ENCODE measurements at places on chromosomes 5 and 9. TPM values are rescaled to one million over a fixed set of nuclear protein-coding genes. Genes with fewer than 3 reads are reported as not detected.

FAM151B gene
- 39.8 TPM for total RNA-seq

GRCh38 chr5:539469-540070 lies 15.3 kb upstream of the SLC9A3 start:
- DNase-seq = no peak

- DNase-seq = no peak
Observed at GRCh38 chr5:39640552-39640951, 215.8 kb upstream of the DAB2 start.

G3BP1 gene
- 86.7 TPM for total RNA-seq

GRCh38 chr9:98314381-98315066 lies 59.1 kb upstream of the TBC1D2 start:
- DNase-seq = no peak

GRCh38 chr5:172725785-172726184 lies 45.2 kb downstream of the DUSP1 start:
- DNase-seq = no peak

MGAT4B gene
- 47.4 TPM for total RNA-seq

- no peak for DNase-seq
Observed at GRCh38 chr5:113343343-113343742, 91.4 kb downstream of the TSSK1B start.

FBP2 gene
- total RNA-seq = not detected

NDUFA8 gene
- total RNA-seq = 18.2 TPM

DNA sequence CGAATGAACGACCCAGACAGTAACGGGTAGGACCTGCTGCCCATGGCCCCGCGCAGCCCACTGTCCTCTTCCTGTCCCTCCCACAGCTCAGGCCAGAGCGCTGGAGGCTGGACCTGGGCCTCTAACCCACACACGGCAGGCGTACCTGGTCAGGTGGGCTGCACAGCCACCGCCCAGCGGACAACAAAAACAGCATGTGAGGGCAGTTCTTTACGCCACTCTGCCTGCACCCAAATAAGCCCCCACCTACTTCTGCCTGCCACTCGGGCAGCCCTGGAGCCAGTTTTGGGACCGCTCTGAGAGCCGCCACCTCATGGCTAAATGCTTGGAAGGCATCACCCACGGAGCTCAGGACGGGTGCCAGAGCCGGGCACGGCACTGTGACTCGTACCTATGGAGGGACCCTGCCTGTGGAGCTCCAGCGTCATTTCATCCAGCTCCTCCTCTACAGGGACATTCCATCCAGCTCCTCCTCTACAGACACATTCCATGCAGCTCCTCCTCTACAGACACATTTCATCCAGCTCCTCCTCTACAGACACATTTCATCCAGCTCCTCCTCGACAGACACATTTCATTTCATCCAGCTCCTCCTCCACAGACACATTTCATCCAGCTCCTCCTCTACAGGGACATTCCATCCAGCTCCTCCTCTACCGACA lies 18.9 kb downstream of the CLPTM1L start:
- DNase-seq = no peak

DNA sequence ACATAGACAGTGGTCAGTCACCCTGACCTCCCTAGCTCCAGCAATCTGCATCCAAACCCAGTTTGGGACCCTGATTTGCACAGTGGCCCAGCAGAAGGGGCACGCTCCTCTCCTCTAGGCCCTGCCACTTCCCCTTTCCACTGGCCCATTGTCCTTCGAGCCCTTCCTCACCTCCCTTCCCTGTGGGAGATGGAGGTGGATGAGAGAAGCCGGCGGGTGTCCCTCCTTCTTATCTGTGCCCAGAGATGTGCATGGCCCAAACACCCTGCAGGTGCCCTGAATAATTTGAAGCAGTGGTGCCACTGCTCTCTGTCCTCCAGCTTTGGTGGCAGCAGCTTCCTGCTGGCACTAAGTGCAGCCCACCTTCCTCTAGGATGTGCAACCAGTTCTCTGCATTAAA lies 140.0 kb downstream of the BARX1 start:
- DNase-seq = no peak

PKN3 gene
- total RNA-seq = 0.31 TPM

DNA sequence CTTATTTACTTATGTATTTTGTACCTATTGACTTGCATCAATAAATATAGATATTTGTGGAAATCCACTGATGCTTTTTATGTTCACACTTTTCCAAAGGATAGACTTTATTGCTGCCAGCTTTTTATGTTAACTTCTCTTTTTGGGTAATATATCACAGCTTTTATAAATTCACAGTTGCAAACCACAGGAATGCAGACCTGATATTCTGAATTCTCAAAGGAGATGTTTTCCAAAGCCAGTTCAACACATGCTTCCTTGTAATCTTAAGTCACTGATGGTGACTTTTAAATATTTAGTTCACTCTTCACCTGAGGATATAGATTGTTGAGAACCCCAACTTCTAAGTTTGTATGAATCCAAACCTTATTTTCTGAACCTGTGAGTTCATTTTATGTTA lies 223.4 kb upstream of the PRR16 start:
- DNase-seq = no peak

RUSC2 gene
- total RNA-seq = 51.2 TPM

DNA sequence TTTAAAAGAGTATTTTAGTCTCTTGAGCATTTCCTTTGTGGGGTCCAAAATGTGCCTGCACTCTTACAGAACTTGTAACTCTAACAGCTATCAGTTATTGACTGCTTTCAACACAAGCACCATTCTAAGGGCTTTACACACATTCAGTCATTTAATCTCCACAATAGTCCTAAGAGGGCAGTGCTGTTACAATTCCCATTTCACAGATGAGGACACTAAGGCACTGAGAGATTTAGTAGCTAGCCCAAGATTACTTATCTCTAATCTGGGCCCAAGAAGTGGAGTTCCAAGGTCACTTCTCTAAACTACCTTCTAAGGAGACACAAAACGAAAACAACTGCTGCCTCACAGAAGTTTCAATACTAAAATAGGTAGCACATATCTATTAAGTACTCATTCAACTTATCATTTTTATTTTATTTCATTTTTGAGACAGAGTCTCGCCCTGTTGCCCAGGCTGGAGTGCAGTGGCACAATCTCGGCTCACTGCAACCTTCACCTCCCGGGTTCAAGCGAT lies 275.2 kb downstream of the CWC27 start:
- DNase-seq = no peak

DNA sequence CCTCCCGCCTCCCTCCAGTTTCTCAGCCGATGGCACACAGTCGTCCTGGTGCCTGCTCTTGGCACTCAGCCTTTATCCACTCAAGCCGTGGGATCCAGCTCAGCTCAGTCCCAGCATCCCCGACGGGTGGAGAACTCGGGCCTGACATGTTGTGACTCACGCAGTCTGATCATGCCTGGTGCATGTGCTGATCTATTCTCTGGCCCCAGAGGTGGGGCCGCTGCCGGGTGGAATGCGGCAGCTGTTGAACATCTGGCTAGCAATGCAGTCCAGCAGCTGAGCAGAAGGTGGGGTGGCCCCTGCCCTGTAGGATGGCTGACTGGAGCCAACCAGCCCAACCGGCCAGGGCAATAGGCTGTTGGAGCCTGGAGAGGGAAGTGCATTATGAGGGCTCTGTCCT lies 1.7 kb upstream of the AIF1L start:
- DNase-seq = no peak

- no peak for DNase-seq
Observed at GRCh38 chr5:173567548-173567947, 48.9 kb downstream of the BOD1 start.

SPATA31C1 gene
- total RNA-seq = not detected

CYLC2 gene
- not detected for total RNA-seq

GRCh38 chr5:72079288-72079687 lies 28.0 kb upstream of the MAP1B start:
- no peak for DNase-seq

IFNE gene
- not detected for total RNA-seq

DNA sequence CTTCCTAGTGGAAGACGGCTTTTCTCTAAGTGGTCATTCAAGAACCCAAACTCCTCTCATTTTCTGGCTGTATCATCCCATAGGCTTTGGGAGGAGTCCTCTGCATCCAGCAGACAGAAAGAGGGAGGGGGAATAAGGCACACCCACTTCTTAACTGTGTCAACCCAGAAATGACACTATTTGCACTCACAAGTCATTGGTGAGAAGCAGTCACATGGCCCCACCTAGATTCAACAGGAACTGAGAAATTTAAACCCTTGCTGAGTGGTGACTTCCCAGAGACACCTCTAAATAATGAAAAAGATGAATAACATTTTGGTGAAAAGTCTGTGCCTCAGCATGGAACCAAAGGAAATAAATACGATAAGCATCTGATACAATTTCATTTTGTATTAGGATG lies 120.0 kb downstream of the MCTP1 start:
- no peak for DNase-seq

- no peak for DNase-seq
Observed at GRCh38 chr5:176899946-176900779, 1.0 kb upstream of the HK3 start.

DNA sequence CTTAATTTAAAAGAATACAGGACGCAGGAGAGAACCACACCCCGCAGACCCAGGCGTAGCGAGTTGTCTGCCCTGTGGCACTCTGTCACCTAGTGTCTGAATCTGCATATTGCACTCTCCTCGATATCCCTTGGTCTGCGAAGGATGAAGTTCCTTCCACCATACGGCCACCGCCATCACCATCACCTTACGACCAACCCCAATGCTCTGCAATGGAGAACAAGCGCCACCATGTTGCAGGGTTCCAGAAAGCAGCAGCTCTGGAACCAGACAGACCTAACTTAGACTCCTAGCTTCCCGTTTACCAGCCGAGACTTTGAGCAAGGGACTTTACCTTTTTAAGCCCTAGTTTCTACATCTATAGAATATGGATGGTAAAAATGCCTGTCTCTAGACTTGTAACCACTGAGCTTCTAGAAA lies 77.4 kb upstream of the DMRT1 start:
- no peak for DNase-seq

- no peak for DNase-seq
Observed at GRCh38 chr5:170431571-170431970, 42.4 kb upstream of the KCNMB1 start.

KYAT1 gene
- 9.0 TPM for total RNA-seq

GRCh38 chr5:95864456-95864855 lies 41.9 kb upstream of the GLRX start:
- no peak for DNase-seq

ROPN1L gene
- 1.9 TPM for total RNA-seq

DNA sequence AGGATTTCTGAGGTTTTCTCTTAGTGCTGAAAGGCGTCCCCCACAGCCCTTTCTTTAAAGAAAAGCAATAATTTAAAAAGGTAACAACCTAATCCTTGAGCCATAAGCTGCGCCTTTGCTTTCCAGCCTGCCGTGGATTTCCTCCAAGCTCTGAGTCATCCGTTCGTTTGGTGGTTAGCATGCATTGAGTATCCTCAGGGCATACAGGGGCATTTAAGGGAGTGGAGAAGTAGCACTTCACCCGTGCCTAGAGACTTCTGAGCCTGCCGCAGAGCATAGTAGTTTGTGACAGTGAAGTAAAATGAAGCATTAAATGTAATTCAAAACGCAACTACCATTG lies 892 bp upstream of the TNC start:
- peak; percentile 37 for DNase-seq

OR1J1 gene
- total RNA-seq = not detected

SIT1 gene
- total RNA-seq = not detected

CER1 gene
- total RNA-seq = not detected

DNA sequence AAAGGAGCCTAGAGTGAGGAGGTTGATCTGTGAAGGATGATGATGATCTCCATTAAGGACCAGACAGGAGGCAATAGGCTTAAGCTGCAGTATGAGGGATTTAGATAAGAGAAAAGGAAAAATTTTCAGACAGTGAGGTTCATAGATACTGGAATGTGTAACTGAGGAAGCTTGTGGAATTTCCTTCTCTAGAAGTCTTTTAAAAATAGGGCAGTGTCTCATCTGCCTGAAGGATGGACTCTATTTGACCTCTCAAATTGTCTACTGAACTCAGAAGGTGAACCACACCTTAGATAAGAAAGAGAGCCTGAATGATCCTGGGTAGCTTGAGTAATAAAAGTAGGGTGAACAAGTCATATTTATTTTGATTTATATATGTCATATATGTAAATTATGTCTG lies 148.2 kb upstream of the CDKN2B start:
- DNase-seq = no peak

LYRM7 gene
- 28.7 TPM for total RNA-seq

DNA sequence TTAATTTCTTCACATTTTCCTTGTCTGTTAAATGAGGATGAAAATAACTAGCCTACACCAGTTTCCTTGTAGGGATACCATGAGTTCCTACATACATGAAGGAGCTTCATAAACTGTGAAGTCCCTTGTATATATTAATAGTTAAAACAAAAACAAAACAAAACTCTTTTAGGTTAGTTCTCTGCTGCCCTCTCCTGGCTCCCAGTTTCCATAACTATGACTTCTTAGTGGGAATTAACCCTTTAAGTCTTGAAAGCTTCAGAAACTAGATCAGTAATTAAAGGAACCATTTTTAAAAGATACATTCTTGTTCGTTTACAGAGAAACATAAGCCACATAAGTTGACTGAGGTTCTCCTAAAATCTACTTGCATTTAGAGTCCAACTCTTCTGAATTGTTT lies 500.0 kb upstream of the C9orf72 start:
- no peak for DNase-seq

CCL27 gene
- 0.31 TPM for total RNA-seq

GRCh38 chr9:109940561-109940960 lies 160.6 kb downstream of the PALM2AKAP2 start:
- DNase-seq = no peak
